Activated CD8-positive, alpha-beta memory T cell treated with anti-CD3 and anti-CD28 coated beads for 4 hours (primary cell): ENCODE measurements at places on chromosomes 4 and X.

DNA sequence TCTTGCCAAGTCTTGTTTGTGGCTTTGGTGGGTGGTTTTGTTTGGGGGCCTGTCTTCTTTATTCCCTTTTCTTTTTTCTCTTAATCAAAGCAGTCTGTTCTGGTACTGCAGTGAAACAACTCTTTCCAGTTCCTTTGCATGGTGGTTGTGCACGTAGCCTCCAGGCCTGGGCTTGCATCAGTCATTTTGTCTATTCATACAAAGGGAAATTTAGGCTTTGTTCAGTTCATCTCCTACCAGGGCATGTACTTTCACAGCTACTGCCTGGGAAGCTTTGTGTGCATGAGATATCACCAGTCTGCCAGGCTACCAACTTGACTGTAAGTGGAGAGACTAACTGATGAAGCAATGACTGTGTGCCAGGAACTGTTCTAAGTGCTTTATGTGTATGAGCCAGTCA is 8.5 kb downstream of the TRIM2 start:
- no peak for DNase-seq

DNA sequence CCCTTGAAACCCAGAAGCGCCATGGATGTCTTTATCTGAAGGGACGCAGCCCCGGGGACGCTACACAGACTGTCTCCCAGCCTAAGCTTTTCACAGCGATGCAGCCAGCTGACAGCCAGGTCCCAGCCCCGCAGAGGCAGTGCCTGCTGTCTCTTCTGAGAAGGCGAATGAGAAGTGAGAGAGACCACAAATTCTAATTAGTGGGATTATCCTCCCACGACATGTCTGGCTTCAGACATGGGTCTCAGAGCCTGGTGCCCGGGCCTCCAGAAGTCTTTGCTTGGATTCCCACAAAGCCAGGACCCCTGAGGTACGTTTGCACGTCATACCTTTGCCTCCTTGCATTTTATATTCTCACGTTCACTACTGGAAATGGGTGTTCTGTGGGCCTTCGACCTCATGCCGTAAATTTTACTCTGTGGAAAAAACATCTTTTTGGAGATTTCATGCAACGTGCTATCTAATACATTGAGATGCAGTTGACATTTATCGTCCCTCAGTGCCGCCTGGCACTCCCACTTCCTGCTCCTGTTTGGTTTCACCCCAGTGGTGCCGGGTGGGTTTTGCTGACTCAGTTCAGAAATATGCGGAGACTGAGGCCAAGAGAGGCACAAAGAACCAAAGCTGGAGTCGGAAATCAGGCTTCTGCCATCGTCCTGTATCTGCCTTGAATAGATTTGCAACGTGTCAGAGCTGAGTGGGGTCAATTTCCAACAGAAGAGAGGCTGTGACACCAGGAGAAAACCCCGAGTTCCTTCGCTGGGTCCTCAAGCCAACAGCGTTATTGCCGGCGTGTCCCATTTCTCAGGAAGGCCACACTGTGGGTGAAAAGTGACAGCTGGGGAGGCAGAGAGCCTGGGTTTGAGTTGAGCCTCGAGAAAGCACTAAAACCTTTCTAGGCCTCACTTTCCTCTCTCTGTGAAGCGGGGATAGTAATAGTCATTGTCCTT is 114.4 kb downstream of the STK32B start:
- no peak for DNase-seq

GRCh38 chrX:70132877-70133302 is 357 bp upstream of the IGBP1 start:
- DNase-seq: no peak

DNA sequence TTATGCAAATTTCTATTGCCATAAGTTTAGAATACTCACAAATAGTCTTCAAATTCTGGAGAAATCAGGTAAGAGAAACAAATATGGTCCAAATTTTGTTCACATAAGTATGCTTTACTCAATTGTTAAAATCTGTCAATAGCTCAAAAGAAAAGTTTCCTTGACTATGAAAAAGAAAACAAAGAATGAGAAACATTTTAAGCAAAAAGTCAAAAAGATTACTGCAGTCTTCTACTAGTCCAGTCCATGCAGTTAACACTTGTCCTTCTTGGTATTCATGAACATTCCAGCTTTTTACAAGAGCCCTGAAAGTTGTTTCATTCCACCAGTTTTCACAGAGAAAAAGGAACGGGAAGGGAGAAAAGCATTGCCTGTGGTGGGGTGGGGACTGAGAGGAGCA is 54.7 kb upstream of the ZXDA start:
- no peak for DNase-seq

- DNase-seq: no peak
These were observed 44.7 kb downstream of the USO1 start for GRCh38 chr4:75769036-75769435.

DNA sequence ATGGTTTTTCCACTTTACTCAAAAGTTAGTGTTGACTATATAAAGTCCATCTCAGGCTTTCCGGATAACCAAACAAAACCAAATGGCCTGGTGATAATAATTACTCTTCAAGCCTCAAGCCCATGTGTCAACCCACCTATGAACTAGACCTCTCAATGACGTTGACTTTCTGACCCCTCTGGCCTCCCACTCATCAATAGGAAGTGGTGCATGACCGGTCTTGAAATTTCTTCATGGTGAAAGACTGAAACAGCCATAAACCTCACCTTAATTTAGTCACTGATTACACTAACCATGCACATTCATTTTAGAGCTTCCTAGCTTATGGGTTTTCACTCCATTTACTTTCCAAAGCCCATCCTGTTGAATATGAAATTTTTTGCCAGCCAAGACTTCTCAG is 276.0 kb downstream of the KLHL13 start:
- DNase-seq: no peak

DNA sequence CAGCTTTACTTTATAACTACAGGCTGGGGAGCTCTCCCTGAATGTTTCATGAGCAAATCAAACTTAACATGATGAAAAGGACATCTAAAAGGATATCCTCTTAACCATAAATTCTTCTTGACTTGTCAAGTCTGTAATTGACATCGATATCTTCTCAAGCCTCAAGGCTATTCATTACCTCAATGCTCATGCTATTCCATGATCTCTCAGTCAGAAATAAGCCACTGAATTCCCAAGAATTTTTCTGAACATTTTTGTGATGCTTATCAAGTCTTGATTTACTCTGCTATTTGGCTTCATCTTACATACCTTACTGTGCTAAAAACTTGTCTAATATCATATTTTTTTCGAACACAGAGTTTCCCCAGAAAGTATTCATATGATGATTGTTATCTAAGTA is 433.4 kb downstream of the PDGFC start:
- no peak for DNase-seq

GRCh38 chr4:183831026-183831446 is 74.1 kb upstream of the STOX2 start:
- no peak for DNase-seq

DNA sequence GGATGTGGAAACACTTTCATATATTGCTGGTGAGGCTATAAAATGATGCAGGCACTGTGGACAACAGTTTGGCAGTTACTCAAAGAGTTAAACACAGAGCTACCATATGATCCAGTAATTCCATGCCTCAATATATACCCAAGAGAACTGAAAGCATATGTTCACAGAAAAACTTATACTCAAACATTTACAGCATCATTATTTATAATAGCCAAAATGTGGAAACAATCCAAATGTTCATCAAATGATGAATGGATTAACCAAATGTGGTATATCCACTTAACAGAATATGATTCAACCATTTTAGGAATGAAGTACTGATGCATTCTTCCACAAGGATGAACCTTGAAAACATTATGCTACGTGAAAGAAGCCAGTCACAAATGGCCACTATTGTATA is 603.8 kb downstream of the IQCM start:
- no peak for DNase-seq

GRCh38 chrX:78326401-78326800 is 1.0 kb downstream of the CYSLTR1 start:
- no peak for DNase-seq

DNA sequence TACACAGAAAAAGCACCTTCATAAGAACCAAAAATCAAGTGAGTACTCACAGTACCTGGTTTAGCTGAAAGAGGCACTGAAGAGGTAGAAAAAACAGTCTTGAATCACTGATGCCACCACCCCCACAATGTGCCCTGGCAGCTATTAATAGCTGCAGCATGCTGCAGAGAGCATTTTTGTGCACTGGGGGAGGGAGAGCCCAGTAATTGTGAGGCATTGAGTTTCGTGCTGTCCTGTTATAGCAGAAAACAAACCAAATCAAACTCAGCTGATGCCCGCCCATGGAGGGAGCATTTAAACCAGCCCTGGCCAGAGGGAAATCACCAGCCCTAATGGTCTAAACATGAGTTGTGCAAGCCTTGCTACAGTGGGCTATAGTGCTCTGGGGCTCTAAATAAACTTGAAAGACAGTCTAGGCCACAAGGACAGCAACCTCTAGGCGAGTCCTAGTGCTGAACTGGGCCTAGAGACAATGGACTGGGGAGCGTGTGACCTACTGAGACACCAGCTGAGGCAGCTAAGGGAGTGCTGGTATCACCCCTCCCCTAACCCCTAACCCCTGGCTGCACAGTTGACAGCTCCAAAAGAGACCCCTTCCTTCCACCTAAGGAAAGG is 106.3 kb upstream of the TMLHE start:
- no peak for DNase-seq

DNA sequence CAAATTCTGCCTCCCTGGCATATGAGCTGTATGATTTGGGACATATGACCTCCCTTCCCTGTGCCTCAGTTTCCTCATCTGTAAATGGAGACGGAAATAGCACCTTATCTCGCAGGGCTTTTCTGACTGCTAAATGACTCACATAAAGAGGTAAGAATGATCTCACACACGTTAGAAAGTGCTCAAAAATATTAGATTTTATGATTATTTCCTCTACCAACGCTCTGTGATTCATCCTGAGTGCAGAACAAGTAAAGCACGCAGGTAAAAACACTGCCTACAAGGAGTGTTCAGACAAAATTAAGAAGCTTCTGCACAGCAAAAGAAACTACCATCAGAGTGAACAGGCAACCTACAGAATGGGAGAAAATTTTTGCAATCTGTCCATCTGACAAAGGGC is 21.1 kb downstream of the ACSL1 start:
- DNase-seq: no peak

- DNase-seq: no peak
These were observed 161.1 kb downstream of the TECRL start for GRCh38 chr4:64248186-64248585.

DNA sequence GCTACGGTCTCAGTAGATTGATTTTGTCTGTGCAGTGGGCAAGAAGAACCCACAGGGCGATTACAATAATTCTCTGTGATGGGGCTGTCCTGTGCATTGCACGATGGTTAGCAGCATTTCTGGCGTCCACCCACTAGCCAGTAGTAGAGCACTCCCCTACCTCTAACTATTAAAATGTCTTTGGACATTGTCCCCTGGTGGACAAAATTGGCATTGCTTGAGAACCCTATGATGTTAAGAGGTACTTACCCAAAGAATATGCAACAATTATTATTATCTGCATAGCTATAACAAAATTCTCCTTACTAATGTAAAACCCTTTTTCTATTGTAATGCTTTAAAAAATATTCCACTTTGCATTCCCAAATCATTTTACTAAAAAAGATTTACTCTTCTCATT is 109.5 kb upstream of the VCX3A start:
- no peak for DNase-seq

DNA sequence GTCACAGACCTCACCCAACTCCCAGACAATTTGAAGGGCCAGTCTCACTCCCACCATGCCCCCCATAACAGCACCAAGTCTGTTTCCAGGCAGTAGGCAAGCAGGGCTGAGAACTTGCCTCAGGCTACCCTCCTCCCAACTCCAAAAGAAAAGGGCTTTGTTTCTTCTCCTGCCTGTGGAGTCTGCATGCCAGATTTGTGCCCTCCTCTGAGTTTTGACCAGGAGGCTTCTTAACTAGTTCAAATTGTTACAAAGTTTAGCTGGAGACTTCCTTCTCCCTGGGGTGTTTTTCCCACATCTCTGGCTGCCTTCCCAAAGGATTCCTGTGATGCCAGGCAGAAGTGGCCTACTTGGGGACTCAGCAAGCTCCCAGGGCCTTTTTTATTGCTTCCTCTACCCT is 29.6 kb downstream of the PBDC1 start:
- no peak for DNase-seq

DNA sequence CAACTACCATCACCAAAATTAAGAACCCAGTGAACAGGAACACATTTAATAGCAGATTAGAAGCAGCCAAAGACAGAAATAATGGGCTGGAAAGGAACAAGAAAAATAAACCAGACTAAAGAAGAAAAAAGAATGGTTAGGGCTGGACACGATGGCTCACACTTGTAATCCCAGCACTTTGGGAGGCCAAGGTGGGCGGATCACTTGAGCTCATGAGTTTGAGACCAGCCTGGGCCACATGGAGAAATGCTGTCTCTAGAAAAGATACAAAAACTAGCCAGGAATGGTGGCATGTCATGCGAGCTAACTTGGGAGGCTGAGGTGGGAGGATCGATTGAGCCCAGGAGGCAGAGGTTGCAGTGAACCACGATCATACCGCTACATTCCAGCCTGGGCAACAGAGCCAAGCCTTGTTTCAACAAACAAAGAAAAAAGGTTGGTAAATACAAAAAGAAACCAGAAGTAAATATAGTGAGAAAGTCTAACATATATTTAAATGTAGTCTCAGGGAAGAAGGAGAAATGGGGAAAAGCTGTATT is 102.0 kb downstream of the AFAP1 start:
- no peak for DNase-seq

GRCh38 chr4:8740666-8741395 is 130.8 kb downstream of the HMX1 start:
- DNase-seq: no peak

DNA sequence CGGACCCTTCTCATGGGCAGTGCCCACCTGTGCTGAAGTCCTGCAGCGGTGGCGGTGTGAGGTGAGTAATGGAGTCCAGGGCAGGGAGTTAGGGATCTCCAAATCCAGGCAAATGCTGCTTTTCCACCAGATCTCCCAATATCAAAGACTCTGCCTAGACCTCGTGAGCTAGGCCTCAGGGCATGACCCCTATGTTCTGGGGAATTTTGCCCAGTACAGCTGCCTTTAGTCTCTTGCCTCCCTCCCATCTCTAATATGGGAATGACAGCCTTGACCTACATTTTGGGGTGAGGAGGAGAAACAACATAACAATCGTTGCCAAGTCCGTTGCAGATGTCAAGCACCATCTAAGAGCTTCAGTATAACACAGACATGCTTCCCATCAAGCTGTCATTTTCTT is 7.3 kb downstream of the PAK3 start:
- DNase-seq: no peak

DNA sequence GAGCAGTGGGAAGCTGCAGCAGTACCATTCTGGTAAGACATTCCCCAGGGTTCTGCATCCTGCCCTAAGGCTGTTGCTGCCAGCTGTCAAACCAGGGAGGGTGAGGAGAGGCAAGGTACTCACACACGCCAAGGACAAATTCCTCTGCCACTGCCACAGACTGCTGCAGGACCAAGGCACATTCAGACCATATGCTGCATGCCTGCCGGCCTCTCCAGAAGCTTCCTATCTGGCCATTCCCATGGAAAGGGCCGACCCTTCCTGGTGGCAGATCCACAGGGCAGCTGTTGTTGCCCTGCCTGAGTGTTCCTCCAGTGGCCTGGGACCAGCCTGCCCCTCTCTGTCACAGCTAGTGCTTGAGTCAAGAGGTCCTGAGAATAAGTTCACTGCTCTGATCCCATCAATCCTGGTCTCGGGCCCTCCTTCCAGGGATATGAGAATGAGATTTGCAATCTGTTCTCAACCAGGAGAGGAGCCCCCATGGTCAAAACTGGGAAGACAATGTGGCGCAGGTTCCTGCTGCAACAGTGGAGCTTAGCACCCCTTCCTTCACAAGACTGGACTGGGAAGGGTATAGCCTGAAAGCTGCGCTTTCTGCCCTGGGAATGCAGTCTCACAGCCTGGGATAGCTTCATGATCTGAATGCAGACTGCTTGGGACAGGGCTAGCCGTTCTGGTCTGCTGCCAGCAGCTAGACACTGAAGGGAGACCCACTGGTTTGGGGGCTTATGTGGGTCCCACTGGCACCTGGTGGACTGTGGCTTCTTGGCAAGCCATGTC is 342.5 kb upstream of the NDST3 start:
- no peak for DNase-seq
